ENCODE measurements at places on chromosomes 6 and 20.

GRCh38 chr6:116214681-116215080 lies 39.2 kb downstream of the TSPYL4 start:
- DNase-seq, result no peak

GRCh38 chr6:115839583-115840181 lies 221.0 kb downstream of the FRK start:
- DNase-seq, result no peak

GRCh38 chr6:47379328-47379727 lies 69.6 kb upstream of the TNFRSF21 start:
- DNase-seq, result no peak

DNA sequence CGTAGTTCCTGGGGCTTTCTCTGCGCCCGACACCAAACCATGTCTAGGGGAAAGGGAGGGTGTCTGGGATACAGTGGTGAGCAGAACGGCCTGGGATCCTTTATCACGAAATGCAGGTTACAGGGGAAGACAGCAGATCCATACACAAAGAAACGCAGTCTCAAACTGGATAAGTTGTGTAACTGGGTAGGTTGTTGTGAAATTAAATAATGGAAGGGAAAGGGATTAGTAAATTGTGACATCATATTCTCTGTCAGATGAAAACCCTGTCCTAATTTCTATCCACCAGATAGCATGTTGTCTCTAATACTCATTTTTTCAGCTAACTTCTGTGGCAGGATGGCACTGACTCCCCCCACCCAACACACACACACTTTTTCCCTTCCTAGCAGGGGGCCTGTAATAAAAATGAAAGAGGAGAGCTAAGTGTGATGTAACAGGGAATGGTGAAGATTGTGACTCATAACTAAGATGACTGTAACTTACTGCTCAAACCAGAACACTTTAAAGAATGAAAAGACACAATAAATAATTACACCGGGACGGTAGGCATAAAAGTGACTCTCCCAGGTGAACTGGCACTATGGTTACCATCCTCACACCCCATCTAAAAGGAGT lies 769 bp upstream of the TRPC4AP start:
- no peak for DNase-seq

DNA sequence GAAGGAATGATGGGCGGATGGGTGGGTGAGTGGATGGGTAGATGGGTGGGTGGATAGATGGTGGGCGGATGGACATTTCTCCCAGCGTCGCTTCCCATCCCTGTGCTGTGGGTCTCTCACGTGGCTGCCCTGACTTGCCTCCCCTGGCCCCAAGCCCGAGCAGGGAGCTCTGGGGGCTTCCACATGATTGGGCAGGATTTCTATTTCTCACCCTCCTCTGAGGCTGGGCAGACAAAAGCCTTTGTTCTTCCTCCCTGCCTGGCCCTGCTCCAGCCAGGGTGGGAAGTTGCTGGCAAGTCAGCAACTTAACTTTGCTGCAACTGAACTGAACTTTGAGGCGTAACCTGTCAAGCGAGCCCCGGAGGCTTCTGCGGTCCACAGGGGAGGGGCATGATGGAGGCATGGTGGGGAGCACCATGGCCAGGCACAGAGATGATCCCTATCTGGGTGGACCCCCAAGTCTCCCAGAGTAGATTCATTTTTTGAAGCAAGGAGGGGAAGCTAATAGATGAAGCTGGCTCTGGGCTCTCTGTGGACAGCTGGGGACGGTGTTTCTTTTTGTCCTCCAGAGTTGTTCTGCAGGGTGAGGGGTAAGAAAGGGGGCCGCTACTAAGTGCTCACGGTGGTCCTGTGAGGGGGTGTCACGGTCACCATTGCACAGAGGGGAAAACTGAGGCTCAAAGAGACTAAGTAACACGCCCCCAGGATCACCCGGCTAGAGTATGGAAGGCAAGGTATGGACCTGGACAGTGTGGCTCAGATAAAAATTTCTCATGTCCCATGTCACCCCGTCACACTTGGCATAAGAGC lies 140.1 kb downstream of the CEBPB start:
- no peak for DNase-seq

DNA sequence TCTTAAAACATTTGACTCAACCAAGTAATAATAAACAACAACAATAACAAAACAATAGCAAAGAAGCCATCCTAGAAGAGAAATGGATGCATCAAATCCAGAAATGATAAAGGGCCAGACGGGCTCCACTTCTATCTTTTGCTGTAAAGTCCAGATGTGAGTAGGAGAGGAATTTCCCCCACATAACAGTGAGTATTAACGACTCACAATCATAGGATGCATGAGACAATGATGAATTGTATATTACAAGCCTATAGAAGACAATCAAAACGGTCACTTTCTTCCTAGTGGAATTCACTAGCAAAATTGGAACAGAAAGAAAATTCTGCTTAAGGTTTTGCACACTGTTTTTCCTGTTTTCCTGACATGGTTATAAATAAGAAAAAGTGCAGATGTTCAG lies 97.0 kb upstream of the PREP start:
- DNase-seq, result no peak

DNA sequence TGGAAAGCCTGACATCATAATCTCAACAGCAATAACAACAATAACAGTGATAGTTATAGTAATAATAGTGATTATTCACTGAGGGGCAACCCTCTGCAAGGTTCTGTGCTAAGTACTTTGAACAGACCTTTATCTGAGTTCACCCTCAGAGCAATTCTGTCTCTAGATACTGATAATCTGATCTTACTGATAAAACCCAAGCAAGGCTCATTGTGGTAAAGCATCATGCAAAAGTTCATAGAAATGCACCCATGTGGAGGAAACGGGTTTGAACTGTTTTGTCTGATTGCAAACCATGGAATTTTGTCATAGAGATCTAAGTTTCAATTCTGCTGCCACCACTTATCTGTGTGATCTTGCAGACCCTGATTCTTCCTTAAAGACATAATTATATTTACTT lies 1.3 kb upstream of the KIAA0408 start:
- DNase-seq, result no peak

DNA sequence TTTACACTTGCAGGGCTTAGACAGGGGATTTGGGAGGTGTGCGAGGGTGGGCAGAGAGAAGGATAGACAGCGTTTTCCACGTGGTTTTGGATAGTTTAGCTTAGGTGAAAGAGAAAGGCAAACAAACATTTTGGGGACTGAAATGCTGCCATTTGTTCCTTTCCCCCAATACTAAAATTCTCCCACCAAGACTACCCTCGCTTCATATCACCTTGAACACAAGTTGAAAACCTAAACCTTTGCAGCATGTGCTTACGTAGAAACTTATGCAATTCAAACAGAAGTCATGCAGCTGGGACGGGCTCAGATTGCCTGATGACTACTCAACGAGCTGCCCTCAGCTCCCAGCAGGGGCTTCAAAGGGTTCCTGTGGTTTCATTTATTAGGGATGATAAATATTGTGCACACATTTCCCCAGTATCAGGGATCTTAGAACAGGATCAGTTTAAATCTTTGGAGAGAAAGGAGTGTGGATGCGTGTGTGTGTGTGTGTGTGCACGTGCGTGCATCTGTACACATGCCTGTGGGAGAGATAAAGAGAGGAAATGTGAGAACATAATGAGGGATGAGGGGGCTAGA lies 77.3 kb downstream of the SLC22A23 start:
- DNase-seq, result no peak

DNA sequence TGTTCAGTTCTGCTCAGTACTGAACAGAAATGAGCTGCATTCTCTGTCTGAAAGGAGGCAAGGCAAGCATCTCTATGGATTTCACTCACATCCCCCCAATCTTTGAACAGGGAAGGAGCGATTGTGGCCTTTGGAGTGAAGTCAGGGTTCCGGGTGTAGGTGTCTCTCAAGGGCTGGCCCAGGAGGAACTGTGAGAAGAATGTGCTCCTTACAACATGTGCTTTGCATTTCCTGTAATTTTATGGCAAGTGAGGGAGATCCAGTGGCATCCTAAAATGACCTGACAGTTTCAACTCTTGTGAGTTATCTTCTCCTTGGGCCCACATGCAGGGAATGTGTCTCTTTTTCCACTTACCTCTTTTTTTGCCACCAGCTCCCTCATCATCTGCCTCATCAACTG lies 63.0 kb upstream of the RIN2 start:
- no peak for DNase-seq

DNA sequence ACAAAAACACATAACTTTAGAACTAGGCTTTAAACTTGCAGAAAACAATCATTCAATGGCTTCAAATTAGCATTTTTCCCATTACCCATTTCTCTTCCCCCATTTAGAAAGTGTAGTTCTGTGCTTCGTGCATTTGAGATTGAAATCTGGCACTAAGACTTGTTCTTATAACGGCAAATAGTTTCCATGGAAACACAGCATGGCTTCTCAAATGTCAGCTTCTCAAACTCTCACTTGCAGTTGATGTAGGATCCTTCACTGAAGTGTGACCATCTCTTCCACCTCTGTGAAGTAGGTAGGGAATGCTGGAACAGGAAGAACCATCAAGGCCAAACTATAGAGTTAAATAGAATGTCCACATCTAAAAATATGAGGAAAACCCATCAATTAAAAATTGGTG lies 52.2 kb downstream of the MANEA start:
- DNase-seq, result no peak

DNA sequence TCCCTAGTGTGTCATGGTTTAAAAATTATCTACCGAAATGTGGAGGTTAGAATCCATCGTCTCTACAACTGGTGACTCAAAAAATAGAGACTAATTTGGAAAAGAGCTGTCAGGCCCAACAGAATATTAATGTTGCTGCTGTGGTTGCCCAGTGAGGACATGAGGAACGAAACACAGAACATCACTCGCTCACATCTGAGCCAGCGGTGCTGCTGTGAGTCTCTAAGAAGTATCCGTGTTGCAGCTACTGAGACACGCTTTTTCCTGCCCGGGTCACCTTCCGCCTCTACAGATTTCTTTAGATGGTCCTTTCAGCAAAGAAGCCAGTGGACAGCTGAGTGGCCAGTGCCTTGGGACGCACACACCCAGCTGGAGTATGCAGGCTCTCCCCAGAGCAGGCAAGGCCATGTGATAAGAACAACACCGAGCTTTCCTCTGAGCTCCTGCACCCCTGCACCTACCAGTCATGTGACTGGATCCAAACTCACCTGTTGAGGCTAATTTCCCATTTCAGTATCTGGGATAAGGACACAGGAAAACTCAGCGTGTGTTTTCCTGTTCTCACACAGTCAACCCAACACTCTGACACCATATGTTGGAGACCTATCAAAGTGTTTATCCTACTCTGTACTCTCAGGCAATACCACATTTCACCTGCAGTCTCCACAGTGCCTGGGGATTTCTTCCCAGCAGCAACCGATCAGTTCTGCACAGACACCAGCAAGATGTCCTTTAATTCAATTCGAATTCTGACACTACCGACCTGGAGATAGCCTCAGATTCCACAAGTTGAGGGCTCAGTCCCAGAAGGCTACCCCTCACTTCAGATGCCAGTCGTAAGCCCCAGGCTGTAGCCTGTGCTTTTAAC lies 119.0 kb upstream of the RPS6KA2 start:
- DNase-seq, result no peak

GRCh38 chr20:38414769-38415450 lies 20.2 kb downstream of the SNHG17 start:
- no peak for DNase-seq

DNA sequence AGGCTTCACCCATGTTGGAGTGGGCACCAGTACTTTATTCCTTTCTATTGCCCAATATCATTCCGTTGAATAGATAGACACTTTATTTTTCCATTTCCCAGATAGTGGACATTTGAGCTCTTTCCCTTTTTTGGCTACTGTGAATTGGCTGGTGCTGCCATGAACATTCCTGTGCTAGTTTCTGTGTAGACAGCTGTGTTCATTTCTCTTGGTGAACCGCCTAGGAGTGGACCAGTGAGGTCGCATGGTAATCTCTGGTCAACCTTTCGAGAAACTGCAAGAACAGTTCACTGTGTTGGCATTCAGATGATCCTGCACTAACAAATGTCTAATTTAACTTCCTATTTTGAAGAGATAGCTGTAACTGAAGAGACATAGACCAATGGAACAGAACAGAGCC lies 58.6 kb downstream of the RAMACL start:
- DNase-seq, result no peak

DNA sequence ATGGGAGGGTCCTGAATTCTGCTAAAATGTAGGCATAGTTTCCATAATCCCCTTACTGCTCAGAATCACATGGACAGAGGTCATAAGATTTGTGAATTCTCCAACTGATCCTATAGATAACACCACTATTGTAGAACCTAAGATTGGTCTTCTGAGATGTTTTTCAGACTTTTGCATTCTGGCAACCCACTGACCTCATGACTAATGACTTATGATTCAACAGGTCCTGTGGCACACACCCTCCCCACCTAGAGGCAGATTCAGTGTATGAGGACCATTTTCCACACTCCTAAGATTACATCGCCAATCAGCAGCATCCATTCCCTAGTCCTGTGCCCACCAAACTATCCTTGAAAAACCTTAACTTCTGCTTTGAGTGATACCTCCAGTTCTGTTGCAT lies 207.2 kb downstream of the BTBD9 start:
- no peak for DNase-seq

GRCh38 chr6:36624461-36625157 lies 30.4 kb downstream of the SRSF3 start:
- no peak for DNase-seq

GRCh38 chr20:13094976-13095375 lies 86.2 kb downstream of the SPTLC3 start:
- no peak for DNase-seq

DNA sequence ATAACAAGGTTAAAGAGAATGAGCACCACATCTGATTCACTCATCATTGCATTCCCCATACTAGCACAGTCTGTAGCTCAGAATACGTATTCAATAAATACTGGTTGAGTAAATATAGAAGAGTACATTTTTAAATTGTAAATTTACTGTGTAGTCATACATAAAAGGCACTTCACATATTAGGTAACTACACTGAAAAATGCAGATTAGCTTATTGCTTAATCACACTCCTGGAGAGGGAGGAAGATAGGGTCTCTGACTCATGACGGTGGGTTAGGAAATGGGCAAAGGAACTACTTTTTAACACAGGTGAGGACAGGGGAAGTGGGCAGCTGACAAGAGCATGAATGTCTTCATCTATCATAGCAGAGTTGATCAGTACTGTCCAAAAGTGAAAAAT lies 133.2 kb downstream of the TBC1D32 start:
- no peak for DNase-seq

- peak; percentile 43 for DNase-seq
Measured at GRCh38 chr6:54291146-54291545, 17.1 kb upstream of the TINAG start.

DNA sequence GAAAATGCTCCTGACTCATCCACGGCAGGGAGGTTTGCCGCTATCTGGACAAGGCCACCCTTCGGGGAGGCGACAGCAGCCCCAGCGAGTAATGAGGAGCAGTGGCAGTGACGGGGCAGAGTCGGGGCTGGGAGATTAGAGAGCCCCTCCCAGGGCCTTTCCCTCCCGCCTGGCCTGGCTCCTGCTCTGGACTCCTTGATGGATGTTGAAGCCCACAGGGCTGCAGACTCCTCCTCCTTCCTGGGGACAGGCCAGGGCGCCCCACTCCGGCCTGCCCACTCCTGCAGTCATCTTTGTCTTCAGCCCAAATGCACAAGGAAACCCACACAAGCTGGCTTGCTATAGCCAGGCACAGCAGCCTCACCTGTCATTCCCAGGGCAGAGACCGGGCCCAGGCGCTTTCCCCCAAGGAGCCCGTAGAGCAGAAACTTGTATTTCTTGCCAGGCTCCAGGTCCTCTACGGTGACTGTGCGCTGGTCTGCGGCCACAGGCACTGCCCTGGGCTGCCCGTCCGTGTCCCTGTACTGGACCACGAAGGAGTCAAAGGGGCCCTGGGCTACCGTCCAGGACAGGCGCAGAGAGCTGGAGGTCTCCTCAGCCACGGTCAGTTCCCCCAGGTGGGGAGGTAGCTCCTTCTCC lies 7.7 kb downstream of the CYP21A2 start:
- no peak for DNase-seq

Measured in amniotic stem cell (primary cell).